ENCODE measurements at places on chromosomes 12 and 14.

- no peak for DNase-seq
These were observed 102.5 kb upstream of the PARP11 start for GRCh38 chr12:3975652-3976051.

GRCh38 chr12:49330631-49331379 lies 6.2 kb downstream of the C1QL4 start:
- DNase-seq, result no peak

DNA sequence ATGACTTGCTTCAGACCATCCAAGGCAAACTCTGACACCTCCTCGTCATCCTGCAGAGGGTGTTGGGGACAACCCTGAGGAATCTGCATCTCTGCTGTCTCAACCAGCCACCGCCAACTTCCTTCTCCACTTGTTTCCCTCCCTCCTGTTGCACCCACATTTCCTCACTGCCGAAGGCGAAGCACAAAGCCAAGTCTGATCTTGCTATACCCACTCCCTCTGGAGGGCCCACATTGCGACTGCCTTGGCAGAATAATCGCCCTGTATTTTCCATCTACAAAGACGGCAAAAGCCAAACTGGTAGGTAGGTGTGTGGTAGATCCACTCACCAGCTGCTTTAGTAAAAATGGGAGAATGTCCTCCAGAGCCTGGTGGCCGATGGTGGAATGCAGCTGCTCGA lies 21.8 kb upstream of the RAB35 start:
- no peak for DNase-seq

DNA sequence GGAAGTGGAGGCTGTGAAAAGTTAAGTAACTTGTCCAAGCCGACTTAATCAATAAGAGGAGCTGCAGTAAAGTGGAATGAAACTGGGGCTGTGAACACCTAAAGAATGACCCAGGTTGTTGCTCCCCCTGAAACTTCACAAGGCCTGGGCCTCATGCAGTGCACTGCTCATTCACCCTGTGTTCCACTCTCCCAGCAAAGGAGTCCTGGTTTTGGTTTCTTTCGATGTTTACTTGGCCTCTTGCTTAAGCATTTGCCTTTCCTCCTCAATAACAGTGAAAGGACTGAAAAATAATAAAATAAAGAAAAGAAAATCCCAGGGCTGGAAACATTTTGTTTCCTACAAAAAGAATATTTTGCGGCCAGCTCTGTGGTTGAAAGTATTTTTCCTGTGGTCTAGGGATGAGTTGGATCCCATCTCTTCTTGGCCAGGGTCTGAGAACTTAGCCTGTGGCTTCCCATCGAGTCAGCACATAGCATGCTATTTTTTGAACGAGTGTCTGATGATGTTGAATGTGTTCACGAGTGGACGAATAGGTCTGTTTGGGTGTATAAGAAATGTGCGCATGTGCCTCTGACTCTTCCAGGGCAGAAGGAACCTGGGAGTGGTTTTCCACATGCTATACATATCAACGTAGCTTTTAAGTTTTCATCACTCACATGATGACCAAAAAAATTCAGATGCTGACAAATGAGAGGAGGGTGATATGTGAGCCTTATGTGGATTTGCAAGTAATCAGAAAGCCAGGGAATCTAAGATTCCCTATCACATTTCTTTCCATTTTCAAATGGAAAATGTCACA lies 349.8 kb downstream of the ZFP36L1 start:
- no peak for DNase-seq

- no peak for DNase-seq
These were observed 8.9 kb downstream of the GTF2A1 start for GRCh38 chr14:81211844-81212243.

- no peak for DNase-seq
These were observed 16.4 kb upstream of the RNASE4 start for GRCh38 chr14:20667957-20668356.

DNA sequence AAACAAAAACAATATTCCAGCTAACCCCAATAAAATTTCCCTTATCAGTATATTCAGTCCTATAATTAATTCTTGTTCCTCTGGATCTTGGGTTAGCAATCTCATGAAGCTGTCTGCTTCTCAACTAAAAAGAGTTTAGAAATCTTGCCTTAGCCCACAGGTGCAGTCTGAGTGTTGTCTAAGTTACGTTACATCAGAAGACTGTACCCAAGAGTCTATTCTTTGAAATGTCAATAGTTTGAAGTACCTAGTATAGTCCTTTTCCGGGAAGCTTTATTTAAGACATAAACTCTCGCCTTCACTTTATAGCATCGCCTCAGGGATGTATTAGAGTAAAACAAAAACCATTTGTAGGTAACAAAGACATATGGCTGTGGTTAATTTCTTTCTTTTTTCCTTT lies 465.1 kb downstream of the FUT8 start:
- DNase-seq, result no peak

- DNase-seq, result no peak
These were observed 86.0 kb downstream of the SLCO1A2 start for GRCh38 chr12:21248679-21249078.

DNA sequence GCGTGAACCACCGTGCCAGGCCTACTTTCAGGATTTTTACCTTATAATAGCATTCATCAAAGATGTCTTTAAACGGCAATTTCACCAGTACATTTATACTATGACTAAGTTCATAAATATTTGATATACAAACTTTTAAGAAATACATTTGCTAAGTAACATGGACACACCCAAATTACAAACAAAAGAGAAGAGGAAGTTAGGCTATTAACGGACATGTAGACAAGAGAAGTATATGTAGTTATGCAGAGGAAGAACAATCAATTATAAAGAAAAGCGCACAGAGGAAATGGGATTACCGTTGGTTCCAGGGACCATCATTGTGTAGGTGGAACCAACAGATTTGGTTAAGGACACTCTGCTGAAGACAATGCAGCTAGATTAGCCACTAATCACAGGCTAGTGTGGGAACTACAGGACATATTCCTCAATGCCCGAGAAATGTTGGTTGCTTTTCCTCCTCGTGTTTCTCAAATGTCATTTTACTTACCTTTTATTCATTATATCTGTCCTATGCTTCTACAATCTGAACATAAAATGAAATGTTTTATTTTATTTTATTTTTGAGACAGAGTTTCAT lies 24.0 kb upstream of the PKP2 start:
- DNase-seq, result no peak

GRCh38 chr12:49019120-49019430 lies 499 bp upstream of the PRKAG1 start:
- no peak for DNase-seq

DNA sequence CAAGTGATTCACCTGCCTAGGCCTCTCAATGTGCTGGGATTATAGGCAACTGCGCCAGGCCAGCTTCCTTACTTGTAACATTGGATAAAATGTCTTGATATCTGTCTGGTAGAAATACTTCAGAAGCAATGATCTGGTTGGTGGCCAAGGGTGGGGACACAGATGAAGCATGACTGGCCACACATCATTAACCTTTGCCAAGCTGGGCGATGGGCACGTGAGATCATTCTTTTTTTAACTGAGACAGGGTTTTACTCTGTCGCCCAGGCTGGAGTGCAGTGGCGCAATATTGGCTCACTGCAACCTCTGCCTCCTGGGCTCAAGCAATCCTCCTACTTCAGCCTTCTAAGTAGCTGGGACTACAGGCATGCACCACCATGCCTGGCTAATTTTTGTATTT lies 31.1 kb downstream of the PLEKHH1 start:
- no peak for DNase-seq

DNA sequence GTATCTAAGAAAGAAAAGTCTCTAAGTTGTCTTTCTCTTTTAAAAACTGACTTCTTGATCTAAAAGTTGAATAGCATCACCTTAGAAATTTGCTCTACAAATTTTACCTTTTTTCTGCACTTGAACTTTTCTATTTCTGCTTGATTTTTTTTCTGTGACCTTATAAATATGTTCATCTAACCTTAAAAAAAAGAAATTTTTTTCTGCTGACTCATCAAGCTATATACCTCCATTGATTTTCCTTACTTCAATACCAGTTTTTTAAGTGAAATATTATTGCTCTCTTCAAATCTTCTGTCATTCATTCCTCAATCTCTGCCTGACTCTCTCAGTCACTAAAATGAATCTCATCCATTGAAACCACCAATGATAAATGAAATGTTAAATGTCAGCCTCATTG lies 910.1 kb downstream of the GALC start:
- DNase-seq, result no peak

- no peak for DNase-seq
These were observed 1589.7 kb upstream of the FLRT2 start for GRCh38 chr14:83940253-83940652.

DNA sequence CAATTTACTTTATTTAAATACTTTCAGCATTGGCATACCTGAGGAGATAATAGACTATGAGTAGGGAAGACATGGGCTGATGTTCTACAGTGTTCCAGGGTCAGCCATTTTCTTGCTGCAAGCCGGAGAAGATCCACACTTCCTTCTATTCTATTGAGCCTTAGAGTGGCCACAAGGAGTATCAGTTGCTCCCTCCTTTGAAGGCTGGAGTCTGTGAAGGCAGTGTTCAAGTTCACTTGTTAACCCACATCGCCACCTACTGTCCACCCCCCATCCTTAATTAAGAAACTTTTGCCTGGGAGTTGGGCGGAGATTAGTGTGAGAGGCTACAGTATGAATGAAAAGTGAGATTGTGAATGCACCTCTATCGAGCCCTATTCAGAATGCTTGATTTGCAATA lies 666.6 kb downstream of the NRXN3 start:
- DNase-seq, result no peak

DNA sequence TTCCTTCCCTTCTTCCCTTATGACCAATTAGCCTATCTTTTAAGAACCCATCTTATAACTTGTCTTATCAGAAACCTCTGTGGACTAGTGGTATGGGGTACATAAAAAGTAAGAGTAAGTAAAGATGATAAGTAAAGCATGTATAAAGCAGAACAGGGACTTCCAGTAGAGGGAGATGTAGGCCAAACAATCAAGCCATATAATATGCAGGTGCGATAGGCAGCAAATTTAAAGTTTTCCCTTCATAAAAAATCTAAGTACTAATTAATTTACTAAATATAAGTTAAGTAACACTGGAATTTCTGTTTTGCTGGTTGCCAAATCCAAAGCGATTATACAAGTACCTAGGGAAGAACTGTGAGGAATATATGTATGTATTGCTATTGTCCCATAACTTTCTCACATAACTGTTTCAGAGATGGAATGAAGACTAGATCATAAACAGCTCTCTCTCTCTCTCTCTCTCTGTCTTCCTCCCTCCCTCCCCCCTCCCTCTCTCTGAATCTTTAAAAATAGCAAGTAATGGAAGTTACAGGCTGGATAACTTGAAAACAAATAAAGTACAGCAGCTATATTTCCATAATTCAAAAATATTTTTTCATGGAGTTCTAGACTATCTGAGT lies 25.7 kb downstream of the METTL25 start:
- no peak for DNase-seq

- DNase-seq, result no peak
These were observed 51.4 kb downstream of the BORCS5 start for GRCh38 chr12:12408265-12408690.
